Ureter (tissue), 1 donor: ENCODE measurements at places on chromosomes 2 and 18. TPM values are rescaled to one million over a fixed set of nuclear protein-coding genes. Genes with fewer than 3 reads are reported as not detected.

DNA sequence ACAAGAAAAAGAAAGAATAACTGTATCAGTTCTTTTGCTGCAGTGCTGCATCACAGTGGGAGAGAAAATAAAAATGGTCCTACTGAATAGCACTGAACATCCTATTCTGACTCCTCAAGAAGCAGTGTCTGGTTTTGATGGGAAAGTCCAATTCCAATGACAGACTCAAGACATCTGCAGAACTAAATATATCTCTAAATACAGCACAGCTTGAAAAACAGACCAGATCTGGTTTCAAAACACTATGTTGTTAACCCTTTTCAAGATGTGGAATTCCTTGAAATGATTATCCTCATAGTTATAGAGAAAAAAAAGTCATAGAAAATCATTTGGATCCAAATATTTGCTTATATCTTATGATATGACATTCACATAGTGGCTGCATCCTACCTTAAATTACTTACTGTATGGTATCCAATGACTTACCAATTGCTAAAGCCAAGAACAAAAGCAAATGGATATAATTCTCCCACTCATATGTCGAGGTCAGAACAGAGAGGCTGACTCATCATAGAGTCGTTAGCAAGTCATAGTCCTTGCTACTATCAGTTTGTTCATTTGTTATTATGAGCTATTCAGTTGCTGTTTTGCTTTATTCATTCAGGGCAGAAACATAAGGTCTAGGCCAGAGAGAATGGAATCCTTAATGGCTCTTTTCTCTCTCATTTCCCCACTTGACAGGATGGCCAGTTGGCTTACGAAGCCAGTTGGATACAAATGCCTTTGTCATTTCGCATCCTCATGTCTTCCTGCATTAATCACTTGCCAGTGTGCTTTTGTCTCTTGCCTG, 62.5 kb upstream of the ACVR2A start:
- no peak for DNase-seq

DNAH7 gene
- total RNA-seq: 5.5 TPM

DNA sequence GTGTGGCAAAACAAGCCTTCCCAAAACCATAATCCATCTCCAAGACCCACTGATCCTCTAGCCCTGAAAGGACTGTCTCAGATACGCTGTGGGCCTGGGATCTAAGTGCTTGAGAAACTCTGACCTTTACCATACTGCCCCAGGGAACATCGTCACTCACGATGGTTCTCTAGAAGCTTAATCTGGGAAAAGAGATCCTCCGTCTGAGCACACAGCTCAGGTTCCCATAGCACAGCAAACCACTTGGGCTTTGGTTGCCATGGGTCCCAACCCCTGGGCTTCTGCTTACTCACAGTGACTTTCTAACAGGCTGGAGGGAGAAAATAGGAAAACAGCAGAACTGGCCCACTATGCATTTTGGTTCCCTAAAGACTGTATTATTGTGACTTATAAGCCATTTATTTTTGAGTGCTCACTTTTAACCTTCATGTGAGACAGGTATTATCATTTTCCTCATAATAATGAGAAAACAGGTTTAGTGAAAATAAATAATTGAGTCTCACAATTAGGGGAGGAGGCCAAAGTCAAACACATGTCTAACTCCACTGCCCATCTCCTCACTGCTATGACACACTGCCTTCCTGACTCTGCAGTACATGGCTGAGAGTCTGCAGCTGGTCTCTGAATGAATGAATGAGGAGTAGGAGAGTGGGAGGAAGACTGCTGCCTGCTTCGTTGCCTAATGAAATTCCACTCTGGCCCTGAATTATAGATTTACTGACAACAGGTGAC, 46.7 kb downstream of the REEP1 start:
- DNase-seq: no peak

DNA sequence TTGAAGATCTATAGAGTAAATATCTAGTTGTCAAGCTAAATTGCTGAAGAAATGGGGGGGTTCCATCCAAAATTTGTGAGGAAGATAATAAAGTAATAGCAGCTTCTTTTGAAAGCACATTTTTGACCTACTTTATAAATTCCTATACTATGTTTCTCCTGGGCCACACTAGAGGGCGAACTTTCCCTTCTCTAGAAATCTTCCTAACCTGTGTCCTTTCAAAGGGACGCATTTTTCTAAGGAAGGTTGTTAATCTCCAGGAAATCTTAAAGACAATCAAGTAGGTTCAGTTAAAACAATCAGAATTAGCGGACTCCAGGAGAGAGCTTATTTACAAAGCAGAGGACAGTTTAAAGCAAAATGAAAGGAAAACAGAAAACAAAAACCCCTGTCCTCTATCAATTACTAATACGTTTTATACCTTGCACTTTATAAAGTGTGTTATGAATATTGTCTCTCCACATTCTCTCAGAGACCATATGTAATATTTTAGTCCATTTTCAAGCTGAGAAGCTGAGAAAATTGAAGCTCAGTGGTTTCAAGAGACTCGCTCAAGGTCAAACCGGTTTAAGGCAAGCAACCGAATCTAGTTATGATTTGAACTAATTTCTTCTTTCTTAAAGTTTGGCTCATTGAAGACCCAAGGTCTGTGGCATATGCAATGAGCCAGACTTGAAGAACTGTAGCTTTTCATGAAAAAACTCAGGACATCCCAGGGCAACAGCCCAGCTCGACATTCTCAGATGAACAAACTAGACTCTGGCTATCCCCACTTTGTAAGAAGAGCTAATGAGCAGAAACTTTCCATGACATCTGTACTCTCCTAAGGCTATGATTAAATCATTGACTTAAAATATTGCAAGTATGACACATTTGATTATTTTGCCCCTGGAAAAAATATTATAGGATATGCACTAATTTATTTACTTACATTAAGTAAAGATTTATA, 273.6 kb downstream of the PAX3 start:
- no peak for DNase-seq

DNA sequence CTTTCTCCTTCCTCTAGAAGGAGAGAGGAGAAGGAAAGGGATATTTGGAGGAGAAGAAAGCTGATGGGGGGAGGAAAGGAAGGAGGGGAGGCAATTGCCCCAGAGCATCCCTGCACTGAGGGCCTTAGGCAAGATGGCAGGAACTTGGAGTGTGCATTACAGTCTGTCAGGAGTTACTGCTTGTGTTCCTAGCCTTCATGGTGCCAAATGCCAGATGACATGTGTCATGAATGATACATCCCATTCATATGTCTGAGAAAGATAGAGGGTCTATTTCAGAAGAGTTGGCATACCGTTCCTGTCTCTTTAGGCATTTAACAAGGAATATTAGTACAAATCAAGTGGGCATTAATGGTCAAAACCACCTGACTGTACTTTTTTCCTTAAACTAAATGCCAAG, 232.1 kb upstream of the NT5C1B start:
- DNase-seq: no peak

DNA sequence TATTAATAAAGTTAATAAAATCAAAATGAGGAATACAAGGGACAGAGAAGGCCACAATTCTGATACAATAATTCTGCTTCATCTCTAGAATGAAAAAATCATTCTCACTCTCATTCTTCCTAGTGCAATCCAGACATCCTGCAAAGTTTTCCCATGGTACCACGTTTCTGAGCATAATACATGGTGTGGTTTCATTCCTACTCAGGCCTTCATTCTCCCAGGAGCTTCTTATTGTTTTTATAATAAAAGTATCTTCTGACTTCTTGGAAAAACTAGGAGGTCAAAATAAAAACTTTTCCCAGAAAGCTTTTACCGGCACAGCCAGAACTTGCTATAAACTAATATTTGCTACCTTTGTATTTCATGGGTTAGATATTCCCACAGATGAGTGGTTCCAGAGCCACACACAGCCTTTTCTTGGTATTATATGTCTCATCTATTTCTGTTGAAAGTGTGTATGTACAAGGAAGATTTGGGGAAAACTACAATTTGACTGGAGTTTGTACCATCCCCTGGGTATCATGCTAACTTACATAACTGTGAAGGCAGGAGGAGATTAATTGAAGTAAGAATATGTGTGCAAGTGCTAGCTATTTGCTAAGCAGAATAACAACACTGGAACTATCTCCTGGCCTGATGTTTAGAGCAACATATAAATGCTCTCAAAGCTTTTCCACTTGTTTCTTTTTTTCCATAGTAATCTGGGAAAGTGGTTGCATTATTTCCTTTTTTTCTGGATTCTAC, 82.3 kb downstream of the NRXN1 start:
- no peak for DNase-seq

ASIC4 gene
- total RNA-seq: 0.13 TPM
